Small intestine (tissue), 16 donors: ENCODE measurements at places on chromosomes 6 and 20.

- no peak for DNase-seq
Measured at GRCh38 chr6:143699430-143699825, 21.7 kb downstream of the PHACTR2 start.

- DNase-seq = no peak
Measured at GRCh38 chr20:60838297-60838696, 413.8 kb upstream of the CDH4 start.

GRCh38 chr6:56550301-56550700 is 92.4 kb downstream of the DST start:
- DNase-seq = no peak

- DNase-seq = peak; percentile 84
Measured at GRCh38 chr20:53677447-53678314, 84.0 kb upstream of the ZNF217 start.

GRCh38 chr20:44650771-44651433 is 597 bp downstream of the ADA start:
- peak; percentile 26 for DNase-seq

- DNase-seq = no peak
Measured at GRCh38 chr6:150894191-150894744, 28.8 kb downstream of the MTHFD1L start.

- no peak for DNase-seq
Measured at GRCh38 chr6:164130151-164130550, 715.6 kb downstream of the QKI start.

GRCh38 chr20:51023617-51024155 is 779 bp upstream of the KCNG1 start:
- no peak for DNase-seq

- no peak for DNase-seq
Measured at GRCh38 chr6:13832778-13833177, 18.4 kb upstream of the MCUR1 start.

GRCh38 chr6:102759415-102759814 is 1365.9 kb downstream of the GRIK2 start:
- no peak for DNase-seq

DNA sequence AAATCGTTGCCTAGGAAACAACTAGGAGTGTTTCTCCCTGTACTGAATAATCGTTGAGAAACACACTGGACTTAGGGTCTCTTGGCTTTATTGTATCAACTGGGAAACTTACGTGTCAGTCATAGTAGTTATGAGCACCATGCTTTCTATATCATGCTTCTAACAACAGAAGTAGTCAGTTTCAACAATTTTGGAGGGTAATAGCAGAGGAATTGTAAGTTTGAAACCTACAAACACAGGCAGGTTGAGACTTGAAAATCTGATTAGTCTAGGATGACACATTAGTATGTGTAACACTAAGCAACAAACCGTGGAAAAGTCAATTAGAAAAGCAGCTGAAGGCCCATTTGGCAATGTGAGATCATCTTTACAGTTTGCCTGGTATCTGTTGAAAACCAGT is 43.9 kb upstream of the FABP7 start:
- no peak for DNase-seq

DNA sequence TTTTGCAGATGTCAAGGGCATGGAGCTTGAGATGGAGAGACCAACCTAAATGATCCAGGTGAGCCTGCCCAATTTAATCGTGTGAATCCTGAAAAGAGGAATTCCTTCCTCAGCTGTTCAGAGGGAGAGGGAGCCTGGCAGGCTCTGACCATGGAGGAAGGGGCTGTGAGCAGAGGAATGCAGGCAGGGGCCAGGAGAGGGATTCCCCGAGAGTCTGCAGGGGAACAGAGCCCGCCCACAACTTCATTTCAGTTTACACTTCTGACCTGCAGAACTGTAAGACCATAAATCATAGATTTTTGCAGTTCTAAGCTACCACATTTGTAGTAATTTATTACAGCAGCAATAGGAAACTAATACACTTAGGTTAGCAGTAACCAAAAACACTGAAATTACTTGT is 164.1 kb downstream of the TBXT start:
- DNase-seq = no peak

- DNase-seq = no peak
Measured at GRCh38 chr6:114039841-114040240, 68.9 kb upstream of the HDAC2 start.

GRCh38 chr6:111818539-111819226 is 54.6 kb downstream of the FYN start:
- DNase-seq = no peak

DNA sequence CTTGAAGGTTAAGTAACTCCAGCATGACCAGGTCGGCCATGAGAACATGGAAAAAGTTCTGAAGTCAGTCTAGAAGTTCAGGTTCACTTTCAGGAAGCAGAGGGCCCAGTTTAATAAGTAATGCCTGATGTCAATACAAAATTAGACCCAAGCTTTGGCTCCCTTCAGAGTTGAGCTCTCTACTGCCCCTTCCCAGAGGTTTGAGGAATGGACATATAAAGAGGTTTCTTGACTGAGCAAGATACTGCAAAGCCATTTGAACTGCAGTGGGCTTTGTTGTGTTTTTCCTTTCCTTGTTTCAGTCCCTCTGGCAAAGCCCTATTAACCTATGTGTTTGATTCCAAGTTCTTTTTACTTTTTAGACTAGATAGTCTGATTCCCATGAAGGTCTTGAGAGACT is 97.8 kb upstream of the PREP start:
- no peak for DNase-seq

GRCh38 chr6:11460837-11461661 is 76.5 kb upstream of the TMEM170B start:
- DNase-seq = no peak

DNA sequence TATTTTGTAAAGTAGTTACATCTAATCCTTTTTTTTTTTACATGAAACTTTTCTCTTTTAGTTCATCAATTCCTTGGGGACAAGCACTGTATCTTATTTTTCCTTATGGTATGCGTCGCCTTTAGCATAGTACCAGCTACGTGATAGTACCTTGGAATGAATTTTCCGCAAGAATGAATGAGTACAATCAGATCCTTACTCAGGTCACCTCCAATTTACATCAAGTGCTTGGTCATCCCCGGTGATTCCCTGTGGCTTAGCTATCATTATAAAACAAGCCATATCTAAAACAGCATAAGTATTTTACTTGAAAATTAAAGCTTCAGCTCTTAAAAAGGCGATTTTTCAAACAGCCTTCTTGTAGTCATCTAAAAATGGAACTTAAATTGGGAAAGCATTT is 680.4 kb upstream of the MAP3K7 start:
- no peak for DNase-seq

GRCh38 chr20:60050193-60050947 is 92.1 kb downstream of the CDH26 start:
- DNase-seq = peak; percentile 51

GRCh38 chr20:24147961-24148360 is 159.4 kb upstream of the GGTLC1 start:
- no peak for DNase-seq

DNA sequence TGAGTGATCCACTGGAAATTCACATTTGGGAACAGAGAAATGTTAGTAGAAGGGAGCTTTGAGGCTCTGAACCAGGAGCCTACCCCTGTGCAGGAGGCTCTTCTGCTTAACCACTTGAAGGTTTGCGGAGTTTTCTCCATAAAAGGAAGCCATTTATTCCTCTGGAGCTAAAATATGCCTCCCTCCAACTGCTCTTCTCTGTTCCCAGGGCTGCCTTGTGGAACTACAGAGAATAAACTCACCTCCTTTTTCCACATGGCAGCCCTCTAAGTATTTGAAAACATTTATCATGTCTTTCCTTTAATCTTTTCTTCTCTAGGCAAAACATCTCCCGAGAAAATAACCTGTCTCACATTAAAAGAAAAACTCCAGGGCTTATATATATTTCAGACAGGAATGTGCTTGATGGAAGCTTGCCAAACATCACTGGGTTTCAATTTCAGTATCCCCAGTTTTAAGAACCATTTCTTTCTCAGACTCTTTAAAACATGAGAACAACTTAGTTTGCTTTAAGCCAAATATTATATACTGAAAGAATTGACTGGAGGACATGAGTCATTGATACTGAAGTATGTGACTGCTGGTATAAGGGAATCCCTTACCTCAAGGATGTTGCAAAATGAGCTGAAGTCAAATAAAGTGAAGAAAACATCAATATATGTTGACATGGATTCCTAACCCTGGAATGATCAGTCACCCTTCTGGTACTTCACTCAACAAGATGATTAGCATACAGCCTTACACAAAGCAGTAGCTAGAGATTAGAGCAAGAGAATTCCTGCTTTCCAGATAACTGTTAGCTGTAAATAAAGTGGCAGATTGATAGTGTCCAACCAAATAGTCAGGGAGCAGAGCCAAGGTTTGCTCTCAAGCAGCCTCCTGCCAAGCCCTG is 74.0 kb downstream of the ZBTB2 start:
- no peak for DNase-seq

- DNase-seq = peak; percentile 37
Measured at GRCh38 chr6:116444092-116444491, 17.1 kb upstream of the CALHM6 start.

- DNase-seq = no peak
Measured at GRCh38 chr6:25113436-25113835, 165.7 kb upstream of the CARMIL1 start.

- no peak for DNase-seq
Measured at GRCh38 chr6:127207591-127208120, 59.0 kb upstream of the RNF146 start.

- no peak for DNase-seq
Measured at GRCh38 chr20:48480216-48480772, 347.5 kb downstream of the PREX1 start.

GRCh38 chr6:30769853-30770524 is 25.6 kb upstream of the IER3 start:
- no peak for DNase-seq

DNA sequence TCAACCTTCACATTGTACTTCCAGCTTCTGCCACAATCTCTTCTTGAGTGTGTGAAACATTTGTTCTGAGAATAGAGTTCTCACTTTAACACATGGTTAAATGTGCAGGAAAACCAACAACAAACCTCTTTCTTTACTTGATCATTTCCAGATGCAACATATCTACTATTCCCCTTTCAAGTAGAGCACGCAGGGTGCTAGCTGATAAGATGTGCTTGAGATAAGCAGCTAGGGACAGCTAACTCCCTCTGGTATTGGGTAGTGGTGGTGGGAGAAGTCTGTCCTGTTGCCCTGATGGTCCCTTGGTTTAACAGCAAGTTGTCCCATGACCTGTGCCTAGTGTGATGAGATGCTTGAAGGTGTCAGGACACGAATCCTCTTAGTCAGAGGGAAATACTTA is 15.4 kb upstream of the HMGCLL1 start:
- no peak for DNase-seq

DNA sequence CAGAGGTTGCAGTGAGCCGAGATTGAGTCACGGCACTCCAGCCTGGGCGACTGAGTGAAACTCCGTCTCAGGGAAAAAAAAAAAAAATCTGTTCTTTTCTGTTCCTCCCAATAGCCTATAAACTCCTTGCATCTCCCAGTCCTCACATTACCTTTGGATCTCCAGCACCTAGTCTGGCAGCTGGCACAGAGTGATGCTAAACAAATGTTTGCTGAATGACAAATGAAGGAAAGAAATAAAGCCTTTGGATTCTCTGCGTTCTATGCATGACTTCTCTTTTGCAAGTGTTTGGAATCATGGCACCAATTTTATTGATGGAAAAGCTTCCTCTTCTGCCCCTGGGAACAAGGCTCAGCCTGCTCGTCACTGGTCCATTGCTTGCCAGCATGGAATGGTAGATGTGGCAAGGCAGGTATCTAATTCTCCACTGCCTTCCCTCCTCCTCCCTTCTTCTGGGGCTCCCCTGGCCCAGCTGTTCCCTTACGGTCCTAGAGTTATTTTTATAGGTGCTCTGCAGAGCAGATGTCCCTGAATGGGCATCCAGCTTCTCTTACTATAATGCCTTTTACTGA is 53.6 kb upstream of the FYN start:
- DNase-seq = no peak

DNA sequence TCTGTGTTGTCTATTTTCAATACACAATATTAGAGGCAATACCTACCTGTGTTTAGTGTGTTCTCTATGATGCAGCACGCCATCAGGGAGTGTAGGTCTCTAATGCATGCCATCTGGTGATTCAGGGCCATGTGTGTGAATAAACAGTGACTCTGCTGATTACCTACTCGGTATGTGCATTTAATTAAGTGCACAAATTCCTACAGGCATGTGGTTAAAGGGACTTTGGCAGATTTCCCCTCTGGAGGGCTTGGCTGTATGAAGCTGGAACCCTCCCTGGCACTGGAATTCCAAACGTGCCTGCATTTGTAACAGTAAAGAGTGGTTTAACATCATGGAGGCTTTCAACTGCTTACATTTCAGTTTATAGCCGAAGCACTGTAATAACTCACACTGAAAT is 401.5 kb upstream of the SASH1 start:
- no peak for DNase-seq

- DNase-seq = no peak
Measured at GRCh38 chr6:163530406-163530805, 115.9 kb downstream of the QKI start.

GRCh38 chr6:133645966-133646740 is 242.8 kb upstream of the TCF21 start:
- no peak for DNase-seq

DNA sequence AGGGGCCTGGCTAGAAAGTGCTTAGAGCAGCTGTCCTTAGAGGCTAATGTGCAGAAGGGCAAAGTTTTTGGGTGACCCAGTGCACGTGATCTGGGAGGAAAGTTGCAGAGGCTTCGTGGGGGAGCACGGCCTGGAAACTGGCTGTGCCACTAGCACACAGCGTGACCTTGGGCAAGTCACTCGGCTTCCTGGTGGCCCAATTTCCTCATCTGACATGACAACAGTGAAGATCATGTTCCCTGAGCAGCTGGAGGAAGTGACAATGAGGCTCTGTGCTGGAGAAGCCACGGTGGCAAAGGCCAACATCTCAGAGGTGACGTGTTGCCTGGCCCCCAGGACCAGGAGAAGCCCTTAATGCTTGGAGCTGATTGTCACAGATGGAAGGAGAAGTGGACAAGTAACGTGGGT is 99.5 kb downstream of the FOXC1 start:
- DNase-seq = no peak

DNA sequence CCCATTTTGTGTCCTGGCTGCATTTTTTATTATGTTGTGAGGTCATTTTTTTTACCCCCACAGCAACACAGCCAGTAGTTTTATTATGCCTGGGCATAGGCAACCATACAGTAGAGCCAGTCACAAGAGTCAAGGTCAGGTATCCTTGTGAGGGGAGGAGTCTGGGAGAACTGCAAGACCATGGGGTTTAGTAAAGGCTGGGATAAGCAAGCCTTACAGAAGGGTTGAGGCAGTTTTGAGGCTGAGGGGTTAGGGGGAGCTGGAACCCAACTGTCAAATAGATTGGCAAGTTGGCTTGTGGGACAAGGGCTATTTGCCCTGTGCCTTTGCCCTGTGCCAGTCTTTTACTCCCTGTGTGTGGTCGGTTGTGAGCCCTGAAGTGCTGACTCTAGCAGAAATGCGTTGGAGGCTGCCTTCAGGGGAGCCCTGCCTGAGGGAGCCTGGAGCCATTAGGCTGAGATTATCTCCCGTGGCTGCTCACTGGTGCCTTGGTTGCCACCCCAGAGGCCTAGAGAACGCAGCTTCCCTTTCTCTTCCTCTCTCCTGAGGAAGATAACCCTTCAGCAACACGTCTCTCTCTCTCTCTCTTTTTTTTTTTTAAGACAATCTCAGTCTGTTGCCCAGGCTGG is 31.1 kb downstream of the RALY start:
- peak; percentile 46 for DNase-seq

GRCh38 chr6:142223938-142224337 is 76.9 kb downstream of the VTA1 start:
- no peak for DNase-seq
